Stromal cell of bone marrow (primary cell): ENCODE measurements at places on chromosomes 2 and 18.

GRCh38 chr2:150586858-150587257, 99.4 kb upstream of the RND3 start:
- no peak for DNase-seq

DNA sequence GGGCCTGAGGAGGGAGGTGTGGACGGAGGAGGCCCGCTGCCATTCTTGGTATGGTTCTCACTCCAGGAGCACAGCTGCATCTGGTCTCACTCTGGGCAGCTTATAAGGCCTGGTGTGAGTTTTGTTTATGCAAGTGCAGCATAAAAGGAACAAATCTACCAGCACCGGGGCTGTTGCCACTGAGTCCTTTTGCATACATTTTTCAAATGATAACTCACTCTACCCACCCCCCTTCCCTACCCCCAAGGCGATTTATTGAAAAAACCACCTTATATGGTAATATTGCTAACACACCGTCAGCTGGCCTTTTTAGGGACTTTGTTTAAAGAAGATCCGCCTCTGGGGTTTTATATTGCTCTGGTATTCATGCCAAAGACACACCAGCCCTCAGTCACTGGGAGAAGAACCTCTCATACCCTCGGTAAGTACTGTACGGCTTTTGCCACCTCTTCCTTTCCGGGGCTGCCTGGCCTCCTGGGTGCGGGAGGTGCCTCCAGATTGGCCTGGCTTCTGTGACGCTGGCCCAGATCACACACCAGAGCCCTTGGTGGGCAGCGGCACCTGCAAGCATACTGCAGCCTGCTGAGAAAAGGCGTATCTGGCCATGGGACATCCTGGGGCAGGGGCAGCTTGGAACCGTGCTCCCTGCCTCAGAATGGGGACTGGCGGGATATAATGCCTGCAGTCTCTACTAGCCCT, at the start of gene ACTG2:
Gene ACTG2, plus strand, starts transcription at position 378 of the 699 bp plus-strand sequence. CDS start 8,304 bp downstream, outside the sequence.
- no peak for DNase-seq

DNA sequence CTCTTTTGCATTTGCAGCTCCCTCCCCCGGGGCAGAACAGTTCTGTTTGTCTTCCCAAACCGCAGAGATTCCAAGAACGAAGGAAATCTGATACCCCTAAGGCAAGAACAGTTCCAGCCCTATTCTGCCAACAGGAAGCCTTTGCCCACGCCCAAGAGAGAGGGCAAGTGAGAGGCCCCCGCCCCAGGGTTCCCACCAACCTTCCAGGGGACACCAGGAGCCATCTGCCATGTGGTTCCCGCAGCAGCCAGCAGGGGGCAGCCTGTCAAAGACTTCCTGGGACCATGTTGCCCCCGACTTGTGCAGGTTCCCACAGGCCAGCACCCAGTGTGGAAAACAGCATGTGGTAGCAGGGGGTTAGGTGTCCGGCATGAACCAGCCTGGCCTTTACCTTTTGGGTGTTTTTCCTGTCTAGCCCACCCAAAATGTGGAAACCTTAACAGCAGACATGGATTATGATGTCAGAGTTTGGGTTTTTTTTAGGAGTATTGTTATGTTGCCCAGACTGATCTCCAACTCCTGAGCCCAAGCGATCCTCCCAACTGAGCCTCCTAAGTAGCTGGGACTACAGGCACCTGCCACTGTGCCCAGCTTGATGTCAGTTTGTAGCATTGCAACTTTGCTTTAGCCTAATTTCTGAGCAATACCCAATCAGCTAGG, 21.7 kb upstream of the EFHD1 start:
- peak; percentile 57 for DNase-seq

DNA sequence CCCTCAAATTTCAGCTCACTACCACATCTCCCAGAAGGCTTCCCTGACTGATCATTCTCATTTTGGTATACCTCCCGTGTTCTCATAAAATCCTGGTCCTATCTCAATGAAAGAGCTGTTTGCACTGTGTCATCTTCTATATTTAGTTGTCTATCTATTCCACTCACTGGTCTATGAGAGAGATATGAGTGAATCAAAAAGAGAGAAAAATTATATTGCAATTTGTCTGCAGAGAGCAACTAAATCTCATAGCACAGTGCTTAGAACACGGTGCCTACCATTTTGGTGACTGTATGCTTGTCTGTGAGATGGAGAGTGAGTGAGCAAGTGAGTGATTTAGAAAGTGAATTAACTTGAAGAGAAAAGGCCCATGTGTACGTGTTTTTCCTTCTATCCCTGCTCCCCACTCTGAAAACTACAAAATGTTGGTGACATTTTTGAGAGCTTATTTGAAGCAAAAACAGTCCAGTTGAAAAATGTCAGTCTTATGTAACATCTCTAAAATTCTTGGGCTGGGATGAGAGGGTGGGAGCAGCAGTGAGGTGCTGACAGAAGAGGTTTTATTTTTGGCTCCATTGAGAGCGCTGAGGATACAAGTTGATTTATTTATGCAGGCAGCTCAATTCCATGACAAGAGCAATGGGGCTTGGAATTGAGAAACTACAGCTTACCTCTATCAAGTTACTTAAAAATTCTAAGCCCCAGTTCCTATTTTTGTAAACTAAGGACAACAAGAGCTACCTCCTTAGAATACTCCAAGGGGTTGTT, 373.5 kb upstream of the CHST9 start:
- no peak for DNase-seq

DNA sequence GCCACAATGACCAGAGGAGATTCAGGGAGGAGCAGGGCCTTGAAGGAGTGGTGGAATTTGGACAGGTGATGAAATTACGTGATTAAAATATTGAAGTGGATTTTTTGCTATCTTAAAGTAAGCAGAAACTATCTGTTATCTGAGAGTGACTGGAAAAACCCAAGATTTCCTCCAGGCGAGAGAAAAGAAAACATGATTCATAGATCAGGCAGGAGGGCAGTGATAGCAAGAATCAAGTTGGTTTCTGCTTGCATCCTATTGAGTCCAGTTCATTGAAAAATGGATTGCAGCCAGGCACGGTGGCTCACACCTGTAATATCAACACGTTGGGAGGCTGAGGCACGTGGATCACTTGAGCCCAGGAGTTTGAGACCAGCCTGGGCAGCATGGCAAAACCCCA, 127.8 kb downstream of the NXPH2 start:
- no peak for DNase-seq
